ENCODE measurements at places on chromosomes 4 and X.

DNA sequence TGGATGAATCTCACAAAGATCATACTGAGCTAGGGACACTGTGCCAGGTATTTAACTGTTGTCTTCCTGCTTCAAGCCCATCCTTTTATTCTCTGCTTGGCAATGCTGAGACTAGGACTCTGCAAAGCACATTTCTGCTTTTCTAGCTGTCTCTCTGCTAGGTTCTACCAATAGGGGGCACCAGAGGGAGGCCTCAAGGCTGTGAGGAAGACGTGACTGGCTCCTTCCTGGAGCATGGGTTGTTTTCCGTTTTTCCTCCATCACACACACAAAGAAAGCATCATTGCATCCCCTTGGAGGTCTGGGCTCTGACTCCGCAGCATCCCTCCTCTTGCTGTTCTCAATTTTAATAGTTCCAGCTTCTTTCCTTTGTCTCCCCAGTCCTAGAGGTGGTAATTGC is 10.9 kb upstream of the DCTD start:
- DNase-seq: no peak

- DNase-seq: no peak
Measured at GRCh38 chr4:159137176-159137575, 34.3 kb downstream of the RAPGEF2 start.

DNA sequence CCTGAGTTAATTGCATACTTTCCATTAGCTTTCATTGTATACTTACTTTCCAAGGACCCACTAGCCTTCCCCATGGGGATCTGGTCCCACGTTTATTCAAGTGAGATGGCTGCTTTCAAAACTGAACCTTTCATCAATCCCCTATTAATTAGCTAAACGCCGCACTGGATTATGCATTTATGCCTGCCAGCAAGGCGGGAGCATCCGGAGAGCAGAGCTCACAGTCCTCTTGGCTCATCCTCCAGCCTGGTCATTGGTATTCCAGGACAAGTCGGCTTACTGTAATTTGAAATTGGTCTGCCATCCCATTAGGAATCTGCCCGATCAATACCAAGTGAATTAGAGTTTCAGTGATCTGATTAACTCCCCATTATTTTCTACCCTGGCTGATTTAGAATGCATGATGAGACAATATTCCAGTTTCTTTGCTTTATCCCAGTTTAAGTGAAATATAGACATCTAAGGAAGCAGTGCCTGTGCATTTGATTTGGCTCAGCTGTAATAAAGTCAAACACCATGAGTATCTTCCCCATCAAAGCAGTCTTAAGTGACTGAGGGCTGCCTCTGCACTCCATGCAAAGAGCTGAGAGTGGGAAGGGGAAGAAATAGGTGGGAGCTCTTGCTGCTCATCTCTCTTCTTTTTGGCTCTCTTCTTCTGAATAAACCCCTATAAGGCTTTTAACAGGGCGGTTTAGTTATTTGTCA is 411.4 kb downstream of the GPAT3 start:
- DNase-seq: no peak

GRCh38 chrX:141641138-141641537 is 51.6 kb downstream of the SPANXA2 start:
- DNase-seq: no peak

GRCh38 chr4:83846193-83846830 is 310.4 kb downstream of the GPAT3 start:
- DNase-seq: no peak

DNA sequence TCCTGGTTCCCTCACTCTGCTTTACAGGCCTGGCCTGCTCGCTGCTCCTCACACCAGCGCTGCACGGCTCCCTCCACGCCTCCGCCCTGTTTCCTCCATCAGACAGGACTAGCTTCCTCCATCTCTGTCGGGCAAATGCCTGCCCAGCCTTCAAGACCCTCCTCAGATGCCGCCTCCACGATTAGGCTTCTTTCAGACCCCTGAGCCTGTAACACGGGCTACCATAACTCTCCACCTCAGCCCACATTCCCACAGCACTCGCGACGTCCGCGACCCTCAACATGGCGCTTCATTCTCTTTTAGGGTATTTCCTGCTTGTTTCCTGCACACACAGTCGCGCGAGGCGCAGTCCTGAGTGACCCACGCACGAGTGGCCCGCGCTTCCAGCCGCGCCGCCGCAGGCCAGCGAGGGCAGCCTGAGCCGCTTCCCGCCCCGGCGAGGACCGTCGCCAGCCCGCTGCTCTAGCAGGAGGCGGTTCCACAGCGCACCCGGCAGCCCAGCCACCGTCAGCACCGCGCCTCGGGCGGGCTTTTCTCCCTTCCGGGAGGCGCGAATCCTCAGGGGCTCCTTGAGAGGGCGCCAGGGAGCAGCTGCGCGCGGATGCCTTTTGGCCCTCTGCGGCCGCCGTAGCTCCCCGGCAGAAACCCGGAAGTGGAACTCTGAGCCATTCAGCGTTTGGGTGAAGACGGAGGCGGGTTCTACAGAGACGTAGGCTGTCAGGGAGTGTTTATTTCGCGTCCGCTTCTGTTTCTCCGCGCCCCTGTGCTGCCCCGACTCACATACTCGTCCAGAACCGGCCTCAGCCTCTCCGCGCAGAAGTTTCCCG is at the start of gene FRG1:
TSS of gene FRG1 (plus strand) at position 695 of the 827 bp plus-strand sequence. CDS start 138 bp downstream, outside the sequence.
- DNase-seq: peak; percentile 97

DNA sequence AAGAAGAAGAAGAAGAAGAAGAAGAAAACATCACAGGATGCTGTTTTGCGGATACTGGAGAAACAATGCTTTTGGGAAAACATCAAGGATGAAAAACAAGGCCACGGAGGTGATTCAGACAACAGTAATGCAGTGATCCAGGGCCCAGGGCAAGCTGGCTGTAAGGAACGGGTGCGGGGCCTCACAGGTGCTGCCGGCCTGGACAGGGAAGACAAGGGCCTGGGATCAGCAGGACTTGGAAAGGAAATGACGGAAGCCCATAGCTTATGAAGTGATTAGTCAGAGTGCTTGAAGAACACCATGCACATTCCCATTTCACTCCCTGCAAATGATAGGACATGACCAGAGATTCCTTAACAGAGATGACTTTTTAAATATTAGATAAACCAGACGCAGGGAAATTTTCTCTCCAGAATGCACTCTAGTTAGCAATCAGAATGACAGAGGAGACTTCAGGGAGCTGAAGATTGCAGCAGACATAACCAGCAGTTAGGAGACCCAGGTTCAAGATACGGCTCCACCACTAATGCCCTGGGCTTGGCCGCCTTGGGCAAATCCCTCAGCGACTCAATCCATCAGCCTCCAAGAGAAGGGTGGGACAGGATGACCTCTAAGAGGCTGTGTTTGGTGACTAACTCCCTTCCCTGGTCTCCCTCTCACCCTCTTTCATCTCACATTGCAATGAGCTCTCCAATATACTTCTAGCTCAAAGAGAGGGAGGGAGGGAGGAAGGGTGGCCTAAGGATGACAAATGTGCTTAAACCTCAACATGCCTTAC is 54.1 kb downstream of the APBB2 start:
- DNase-seq: peak; percentile 94

DNA sequence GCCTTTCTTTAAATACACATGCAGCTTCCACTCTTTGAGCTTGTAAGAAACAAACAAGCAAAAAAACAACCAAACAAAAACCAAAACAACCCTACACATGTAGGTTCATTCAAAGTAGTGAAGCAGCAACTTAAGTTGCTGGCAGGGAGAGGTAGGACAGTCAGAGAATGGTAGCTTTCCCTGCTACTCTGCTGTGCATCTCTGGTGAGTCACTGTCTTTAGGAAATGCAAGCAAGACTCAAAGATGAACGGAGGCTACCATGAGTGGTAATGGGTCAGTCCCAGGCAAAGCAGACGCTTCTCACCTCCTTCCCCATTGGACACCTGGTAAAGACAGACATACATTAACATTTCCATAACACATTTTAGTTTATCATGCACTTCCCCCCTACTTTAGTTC is 43.2 kb downstream of the PGRMC2 start:
- DNase-seq: peak; percentile 30

GRCh38 chrX:57251965-57252364 is 34.5 kb upstream of the FAAH2 start:
- DNase-seq: no peak

GRCh38 chr4:48243429-48243828 is 26.2 kb downstream of the TEC start:
- DNase-seq: no peak

GRCh38 chrX:84258708-84259107 is 70.7 kb upstream of the RPS6KA6 start:
- DNase-seq: no peak

DNA sequence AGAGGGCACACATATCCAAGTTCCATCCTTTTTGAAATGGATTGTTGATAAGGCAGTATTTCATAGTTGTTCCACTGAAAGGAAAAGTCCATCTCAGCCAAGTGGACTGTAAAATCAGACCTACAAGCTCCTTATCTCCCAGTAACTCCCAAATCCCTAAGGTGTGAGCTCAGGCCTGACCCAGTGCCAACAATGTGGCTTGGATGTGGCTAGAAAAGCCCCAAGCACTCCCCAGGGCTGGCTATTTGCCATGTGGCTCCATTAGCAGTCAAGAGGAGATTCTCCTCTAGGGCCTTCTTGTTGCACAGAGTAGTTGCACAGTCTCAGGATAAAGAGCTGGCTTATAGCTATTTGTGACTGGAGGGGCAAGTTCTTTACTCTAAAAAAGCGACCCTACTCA is 25.0 kb upstream of the DGKK start:
- DNase-seq: no peak

GRCh38 chrX:48971249-48972219 is at the start of gene KCND1:
KCND1 (minus strand) TSS chrX:48971844; CDS start chrX:48970271, 1,573 bp downstream.
- peak; percentile 48 for DNase-seq

GRCh38 chr4:125091101-125091500 is 223.7 kb upstream of the FAT4 start:
- no peak for DNase-seq

- no peak for DNase-seq
Measured at GRCh38 chr4:147059064-147059731, 113.5 kb upstream of the TTC29 start.

All from mesenchymal stem cell (in vitro differentiated cells and primary cell).